ENCODE measurements at places on chromosomes 13 and 19. TPM values are rescaled to one million over a fixed set of nuclear protein-coding genes. Genes with fewer than 3 reads are reported as not detected.

Gene SHKBP1
- 129 TPM for total RNA-seq

Gene ITGBL1
- 1.8 TPM for total RNA-seq

Gene KIR2DL4
- total RNA-seq, result not detected

Gene KLK15
- not detected for total RNA-seq

Gene WDR88
- total RNA-seq, result not detected

Gene BEST2
- total RNA-seq, result 1.8 TPM

Gene TMEM38A
- 2.0 TPM for total RNA-seq

Gene ILF3
- 155 TPM for total RNA-seq

Gene ZNF570
- total RNA-seq, result 3.2 TPM

Gene GRK1
- total RNA-seq, result 0.04 TPM

Gene LRG1
- 0.12 TPM for total RNA-seq

Gene ATP8A2
- total RNA-seq, result not detected

Gene ERVK3-1
- total RNA-seq, result 89.0 TPM

Gene MYH14
- total RNA-seq, result 7.3 TPM

Gene MCEMP1
- total RNA-seq, result not detected

Gene MATK
- 1.5 TPM for total RNA-seq

Gene ADGRE1
- 4.7 TPM for total RNA-seq

Gene INTS6
- 9.8 TPM for total RNA-seq

Gene HSH2D
- total RNA-seq, result not detected
